NCI-H510A treated with DMSO at 0.1 percent for 48 hours (cell line): ENCODE measurements at places on chromosomes 2 and 18.

DNA sequence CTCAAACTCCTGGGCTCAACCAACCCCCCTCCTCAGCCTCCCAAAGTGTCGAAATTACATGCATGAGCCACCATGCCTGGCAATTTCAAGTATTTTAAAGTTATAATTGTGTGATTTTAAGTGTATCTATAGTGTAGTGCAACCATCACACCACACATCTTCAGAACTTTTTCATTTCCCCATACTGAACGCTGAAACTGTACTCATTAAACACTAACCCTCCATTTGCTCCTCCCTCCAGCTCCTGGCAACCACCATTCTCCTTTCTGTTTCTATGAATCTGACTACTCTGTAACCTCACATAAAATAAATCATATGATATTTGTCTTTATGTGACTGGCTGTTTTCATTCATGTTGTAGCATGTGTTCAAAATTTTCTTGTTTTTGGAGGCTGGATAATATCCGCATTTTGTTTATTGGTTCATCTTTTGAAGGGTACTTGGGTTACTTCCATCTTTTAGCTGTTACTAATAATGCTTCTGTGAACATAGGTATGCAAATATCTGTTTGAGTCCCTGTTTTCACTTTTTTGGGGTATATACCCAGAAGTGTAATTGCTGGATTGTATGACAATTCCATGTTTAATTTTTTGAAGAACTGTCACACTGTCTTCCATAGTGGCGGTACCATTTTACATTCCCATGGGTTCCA lies 188.2 kb downstream of the PLCL1 start:
- no peak for DNase-seq

GRCh38 chr2:74481431-74481830 lies 1.4 kb downstream of the CCDC142 start:
- no peak for DNase-seq

DNA sequence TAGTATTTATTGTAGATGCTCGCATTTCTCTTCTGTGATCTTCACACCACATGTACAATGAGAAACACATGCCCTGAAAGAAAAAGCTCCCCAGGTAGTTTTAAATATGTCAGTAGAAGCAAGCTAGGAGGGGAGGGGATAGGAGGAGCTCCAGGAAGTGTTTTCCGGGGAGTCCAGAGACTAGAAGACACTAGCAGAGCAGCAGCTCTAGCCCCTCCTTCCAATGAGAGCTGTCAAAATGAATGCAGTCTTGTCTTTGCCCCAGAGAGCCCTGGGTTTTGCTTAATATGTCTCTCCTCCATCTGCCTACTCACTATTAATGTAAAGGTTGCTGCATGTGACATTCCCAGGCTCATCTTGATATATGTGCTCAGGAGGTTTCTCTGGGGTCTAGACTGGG lies 462.6 kb upstream of the SOX11 start:
- DNase-seq, result no peak

DNA sequence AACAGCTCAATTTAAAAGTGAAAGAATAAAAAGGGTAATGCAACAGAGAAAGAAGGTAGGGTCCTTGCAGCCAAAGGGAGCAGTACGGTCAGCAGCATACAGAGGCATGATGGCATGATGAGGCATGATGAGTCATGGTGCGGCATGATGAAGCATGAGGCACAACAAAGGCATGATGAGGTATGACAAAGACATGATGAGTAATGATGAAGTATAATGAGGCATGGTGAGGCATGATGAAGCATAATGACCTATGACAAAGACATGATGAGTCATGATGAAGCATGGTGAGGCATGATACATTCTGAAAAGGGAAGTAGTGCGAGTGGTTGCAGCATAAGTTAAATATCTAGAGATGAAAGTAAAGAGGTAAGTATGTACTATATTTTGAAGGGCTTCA lies 673.2 kb downstream of the TMEM182 start:
- DNase-seq, result no peak

DNA sequence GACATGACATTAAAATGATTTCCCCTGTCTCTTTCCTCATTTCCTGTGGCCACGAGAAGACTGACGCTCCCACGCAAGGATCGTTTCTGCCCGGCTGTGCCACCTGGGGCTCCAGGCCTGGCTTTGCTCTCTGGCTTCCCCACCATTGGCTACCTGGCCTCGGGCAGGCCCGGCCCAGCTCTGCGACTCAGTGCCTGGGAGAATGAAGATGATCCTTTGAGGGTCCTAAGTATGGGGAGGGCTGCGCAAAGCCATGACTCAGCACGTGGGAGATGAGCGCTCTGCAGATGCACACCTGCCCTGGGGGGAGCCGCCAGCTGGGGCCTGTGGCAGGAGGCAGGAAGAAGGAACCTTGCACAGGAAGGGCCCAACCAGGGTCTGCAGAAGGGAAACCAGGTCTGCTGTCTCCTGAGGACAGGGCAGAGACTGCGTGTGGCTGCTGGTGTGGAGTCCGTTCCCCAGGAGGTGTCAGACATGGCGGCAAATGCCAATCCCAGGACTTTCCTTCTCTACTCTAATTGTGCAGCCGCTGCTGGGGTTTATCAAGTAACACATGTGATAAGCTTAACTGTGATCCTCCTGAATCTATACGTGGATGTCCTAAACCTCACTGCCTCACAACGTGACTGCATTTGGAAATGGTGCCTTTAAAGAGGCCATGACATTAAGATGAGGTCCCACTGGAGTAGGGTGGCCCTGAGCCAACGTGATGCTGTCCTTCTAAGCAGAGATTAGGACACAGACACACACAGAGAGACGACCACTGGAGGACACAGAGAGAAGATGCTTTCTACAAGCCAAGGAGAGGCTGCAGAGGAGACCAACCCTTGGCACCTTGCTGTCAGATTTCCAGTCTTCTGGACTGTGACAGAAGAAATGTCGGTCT lies 32.9 kb downstream of the MBP start:
- no peak for DNase-seq
